ENCODE measurements at places on chromosomes 2 and 18.

GRCh38 chr18:23331091-23331920 lies 121.8 kb upstream of the RIOK3 start:
- DNase-seq, result no peak

GRCh38 chr18:36635414-36636096 lies 193.2 kb downstream of the TPGS2 start:
- DNase-seq, result no peak

- peak; percentile 45 for DNase-seq
Measured at GRCh38 chr2:133130548-133131246, 437.6 kb downstream of the NCKAP5 start.

- DNase-seq, result no peak
Measured at GRCh38 chr2:229689307-229689839, 25.0 kb downstream of the DNER start.

GRCh38 chr18:10044054-10044453 lies 130.2 kb downstream of the VAPA start:
- no peak for DNase-seq

GRCh38 chr2:649426-650342 lies 27.5 kb downstream of the TMEM18 start:
- DNase-seq, result no peak

GRCh38 chr2:238391042-238391689 lies 35.6 kb upstream of the ASB1 start:
- no peak for DNase-seq

DNA sequence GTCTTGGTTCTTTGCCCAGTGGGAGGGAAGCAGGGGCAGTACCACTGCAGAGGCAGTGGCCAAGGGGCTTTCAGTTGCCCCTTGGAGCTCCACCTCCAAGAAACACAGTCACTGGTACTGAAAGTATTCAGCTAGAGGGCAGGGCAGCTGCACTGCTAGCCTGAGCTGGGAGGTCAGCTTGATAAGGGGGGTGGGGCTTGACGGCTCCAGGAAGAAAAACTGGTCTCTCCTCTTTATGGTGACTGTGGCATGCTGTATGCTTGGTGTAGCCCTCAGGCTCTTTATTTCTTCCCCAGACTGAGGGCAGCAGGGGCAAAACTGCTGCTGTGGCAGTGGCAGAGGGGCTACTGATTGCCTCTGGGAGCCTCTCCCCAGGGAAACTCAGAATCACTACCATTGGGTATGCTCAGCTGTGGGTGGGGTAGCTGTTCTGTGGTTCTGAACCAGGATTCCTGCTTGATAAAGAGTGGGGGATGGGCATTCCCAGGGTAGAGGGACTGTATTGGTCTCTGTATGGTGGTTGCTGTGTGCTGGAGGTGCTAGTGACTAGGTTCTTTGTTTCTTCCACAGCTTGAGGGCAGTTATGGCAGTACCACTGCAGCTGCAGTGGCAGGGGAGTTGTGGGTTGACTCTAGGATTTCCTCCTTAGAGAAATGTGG lies 134.6 kb upstream of the SCN7A start:
- DNase-seq, result no peak

DNA sequence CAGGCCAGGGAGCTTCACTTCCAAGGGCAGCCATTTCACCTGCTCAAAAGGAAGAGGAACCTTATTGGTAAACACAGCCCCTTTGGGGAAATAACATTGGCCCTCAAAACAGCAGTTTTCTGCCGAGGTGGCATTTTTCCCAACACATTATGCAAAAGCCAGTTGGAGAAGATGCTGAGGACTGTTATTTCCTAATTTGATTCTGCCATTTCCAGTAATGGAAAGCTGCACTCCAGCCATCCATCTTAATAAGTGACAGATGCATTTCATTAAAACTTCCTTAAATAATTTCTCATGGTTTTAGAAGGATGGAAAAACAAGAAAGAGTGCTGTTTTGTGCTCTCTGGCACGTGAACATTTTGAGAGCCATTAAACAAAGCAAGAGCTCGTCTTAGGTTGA lies 55.9 kb upstream of the ALK start:
- DNase-seq, result no peak

DNA sequence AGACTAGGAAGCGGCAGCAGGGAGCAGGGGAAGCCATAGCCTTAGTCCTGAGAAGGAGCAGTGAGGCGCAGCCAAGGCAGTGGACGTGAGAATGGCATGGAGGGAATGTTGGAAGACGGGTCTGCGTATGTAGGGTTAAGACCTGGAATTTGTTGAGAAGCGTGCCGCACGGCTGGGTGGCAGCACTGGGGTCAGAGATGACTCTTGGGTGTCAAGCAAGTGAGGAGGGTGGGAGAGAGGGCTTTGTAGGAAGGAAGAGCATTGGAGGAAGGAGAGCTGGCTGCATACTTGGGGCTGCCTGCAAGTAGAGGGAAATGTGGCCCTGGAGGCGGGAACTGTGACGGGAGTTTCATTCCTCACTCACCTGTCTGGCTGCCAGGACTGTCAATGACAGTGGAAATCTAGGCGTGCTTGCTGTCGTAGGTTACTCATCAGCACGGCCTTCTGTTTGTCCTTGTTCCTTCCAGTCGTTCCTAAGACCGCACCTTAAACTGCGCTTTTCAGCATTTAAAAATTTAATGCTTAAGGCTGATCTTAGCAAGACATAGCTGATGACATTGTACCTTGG lies 108.0 kb downstream of the ITGB1BP1 start:
- DNase-seq, result no peak

DNA sequence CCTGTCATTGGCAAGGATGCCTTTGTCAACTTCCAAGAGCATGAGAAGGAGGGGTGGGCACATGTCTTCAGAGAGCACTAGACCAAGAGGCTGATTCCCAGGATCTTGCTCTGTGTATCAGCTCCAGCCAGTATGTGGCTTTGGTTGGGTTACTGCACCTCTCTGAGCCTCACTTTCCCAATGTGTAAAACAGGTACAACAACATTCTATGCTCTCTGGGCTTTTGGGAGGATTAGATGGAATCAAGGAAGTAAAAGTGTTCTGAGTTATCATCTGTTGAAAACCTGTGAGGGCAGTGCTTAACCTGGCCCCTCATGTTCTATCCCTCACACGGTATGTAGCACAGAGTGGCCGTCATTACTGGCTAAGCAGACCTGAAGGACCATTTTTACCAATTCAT lies 103.9 kb downstream of the FHOD3 start:
- no peak for DNase-seq

- DNase-seq, result no peak
Measured at GRCh38 chr2:237300739-237301138, 113.2 kb downstream of the COL6A3 start.

- peak; percentile 11 for DNase-seq
Measured at GRCh38 chr2:50401772-50402653, 629.9 kb downstream of the NRXN1 start.

- no peak for DNase-seq
Measured at GRCh38 chr18:22171258-22172119, 2.1 kb downstream of the GATA6 start.

Data from EL (cell line).